ENCODE measurements at places on chromosomes 2 and 18. TPM values are rescaled to one million over a fixed set of nuclear protein-coding genes. Genes with fewer than 3 reads are reported as not detected.

SNED1 gene
- 11.5 TPM for total RNA-seq

CTLA4 gene
- 0.11 TPM for total RNA-seq

POTEC gene
- not detected for total RNA-seq

DYNAP gene
- total RNA-seq = not detected

RESP18 gene
- not detected for total RNA-seq

RPRD1A gene
- total RNA-seq = 73.0 TPM
